ENCODE measurements at places on chromosomes 7 and 10. TPM values are rescaled to one million over a fixed set of nuclear protein-coding genes. Genes with fewer than 3 reads are reported as not detected.

DNA sequence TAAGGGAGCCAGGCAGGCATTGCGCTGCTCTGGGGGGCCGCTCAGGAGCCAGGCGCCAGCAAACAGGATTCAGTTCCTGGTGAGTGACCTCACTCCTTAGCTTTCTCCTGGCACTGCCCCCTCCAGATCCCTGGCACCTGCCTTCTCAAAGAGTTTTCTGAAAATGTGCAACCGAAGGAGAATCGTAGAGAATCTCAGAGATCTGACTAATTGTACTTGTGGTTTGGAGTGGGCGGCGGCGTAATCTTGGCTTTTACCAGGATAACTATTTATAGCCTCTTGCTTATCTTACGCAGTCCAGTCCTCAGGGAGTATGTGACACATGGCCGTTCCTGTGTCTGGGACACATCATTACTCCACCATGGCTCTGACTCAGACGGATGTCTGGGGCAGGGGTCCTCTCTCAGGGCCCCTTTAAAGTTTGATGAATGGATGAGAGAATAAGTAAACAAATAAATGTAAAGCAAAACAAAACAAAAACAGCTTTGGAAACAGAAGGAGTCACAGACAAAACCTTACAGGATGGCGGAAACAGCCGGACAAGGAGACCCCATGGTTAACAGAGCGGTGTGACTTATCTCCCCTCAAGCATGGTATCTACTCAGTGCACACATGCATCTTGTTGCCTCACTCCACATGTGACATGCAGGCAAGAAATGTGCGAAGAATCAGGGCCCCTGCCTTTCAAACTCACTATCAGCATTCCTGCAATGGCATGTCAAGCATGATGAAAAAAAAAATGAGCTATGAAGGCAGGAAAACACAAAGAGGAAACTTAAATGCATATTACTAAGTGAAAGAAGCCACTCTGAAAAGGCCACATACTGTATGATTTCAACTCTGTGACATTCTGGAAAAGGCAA is 99.7 kb downstream of the TNS3 start:
- DNase-seq, result no peak

MAT1A gene
- not detected for total RNA-seq

UNC5B gene
- 5.2 TPM for total RNA-seq

DNA sequence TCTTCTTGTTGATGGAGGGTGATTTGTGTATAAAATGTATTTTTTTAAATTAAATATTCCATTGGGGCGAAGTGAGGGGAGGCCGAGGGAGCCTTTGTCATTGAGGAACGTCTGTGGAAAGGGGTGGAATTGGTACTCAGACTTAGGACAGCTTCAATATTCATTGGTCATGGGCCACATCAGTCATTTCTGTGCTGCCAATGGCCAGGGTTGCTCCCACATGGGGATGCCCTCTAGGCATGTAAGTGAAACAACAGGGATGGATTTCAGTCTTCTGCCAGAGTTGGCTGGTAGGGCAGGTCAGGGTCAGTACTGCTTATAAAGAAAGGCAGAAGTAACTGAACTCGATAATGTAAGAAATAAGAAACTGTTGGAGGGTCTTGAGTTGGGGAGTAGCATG is 47.2 kb downstream of the NEURL1 start:
- DNase-seq, result no peak

DNA sequence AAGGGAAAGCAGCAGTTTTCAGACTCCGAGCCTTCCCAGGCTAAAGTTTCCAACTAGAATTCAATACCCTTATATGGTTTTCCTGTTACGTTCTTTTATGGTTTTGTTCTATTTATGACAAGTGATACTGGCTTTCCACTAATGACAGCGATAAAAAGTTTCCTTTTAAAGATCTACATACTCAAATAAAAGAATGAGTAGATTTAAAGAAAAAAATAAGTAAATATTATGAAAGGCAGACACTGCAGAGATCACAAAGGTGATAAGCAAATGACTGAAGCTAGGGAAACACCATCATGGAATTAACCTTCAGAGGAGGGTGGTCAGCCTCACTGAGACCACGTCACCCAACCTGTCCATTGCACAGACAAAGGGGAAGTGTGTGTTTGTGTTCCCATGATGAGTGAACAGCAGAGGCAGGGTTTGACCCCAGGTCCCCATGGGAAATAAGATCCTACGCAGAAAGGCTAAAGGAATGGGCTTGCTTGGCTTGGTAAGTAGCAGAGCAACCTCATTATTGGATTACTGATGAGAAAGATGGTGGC is 4.0 kb downstream of the VSIR start:
- no peak for DNase-seq

DNA sequence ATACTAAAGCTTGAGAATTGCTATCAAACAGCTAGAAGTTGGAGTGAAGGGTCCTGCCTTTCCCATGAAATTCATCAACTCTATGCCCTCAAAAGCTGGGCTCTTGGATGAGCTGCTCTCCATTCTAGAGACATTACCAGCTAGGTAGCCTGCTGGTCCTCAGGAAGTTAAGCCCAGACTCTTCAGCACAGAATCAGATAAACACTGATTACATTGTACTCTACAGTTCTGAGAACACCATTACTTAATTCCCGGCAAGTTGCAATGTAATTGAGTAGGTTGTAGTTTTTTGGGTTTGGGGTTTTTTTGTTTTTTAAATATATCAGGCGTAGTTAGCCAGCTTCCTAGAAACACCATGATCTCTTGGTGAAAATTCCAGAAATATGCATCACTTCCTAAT is 84.1 kb upstream of the PIK3CG start:
- no peak for DNase-seq

- peak; percentile 66 for DNase-seq
Measured at GRCh38 chr10:47340608-47341170, 7.5 kb upstream of the RBP3 start.

DNA sequence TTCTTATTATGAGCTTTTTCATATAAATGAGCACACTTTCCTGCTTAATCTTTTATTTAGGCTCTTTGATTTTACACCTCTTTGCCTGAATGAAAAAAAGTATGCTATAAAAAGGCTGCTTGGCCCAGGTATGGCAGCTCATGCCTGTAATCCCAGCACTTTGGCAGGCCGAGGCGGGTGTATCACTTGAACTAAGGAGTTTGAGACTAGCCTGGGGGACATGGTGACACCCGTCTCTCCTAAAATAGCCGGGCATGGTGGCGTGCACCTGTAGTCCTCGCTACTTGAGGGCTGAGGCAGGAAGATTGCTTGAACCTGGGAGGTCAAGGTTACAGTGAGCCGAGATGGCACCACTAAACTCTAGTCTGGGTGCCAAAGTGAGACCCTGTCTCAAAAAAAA is 72.9 kb downstream of the DOCK4 start:
- DNase-seq, result no peak

GRCh38 chr7:116922545-116922944 is 30.8 kb upstream of the ST7 start:
- no peak for DNase-seq

GHRHR gene
- total RNA-seq, result not detected

DNA sequence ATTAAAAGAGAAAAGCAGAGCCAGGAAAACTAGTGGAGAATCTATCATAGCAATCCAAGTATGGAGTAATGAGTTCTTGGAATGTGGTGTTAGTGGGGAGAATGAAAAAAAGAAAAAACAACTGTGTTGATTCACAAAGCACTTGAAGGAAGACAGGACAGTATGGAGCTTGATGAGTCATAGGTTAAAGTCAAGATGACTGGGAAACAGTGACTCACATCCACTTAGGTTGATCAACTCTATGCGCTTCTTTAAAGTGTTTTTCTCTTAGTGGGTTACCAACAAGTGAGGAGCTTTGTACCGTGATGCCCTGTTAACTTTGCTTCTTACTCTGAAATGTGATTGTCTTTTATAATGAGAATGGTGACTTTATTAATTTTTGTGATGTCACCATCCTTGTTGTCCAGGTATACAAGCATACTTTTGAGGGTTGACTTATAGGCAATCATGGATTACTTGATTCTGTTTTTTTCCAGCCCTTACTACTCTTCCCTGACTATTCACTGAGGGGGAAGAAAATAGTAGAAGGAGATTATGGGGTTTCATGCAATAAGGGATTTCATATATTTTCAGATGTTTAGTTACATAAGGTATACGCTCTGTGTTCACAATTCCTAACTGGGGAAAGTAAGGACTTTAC is 32.1 kb upstream of the MDFIC start:
- no peak for DNase-seq

- DNase-seq, result no peak
Measured at GRCh38 chr7:73815436-73815835, 15.4 kb upstream of the CLDN4 start.

DNA sequence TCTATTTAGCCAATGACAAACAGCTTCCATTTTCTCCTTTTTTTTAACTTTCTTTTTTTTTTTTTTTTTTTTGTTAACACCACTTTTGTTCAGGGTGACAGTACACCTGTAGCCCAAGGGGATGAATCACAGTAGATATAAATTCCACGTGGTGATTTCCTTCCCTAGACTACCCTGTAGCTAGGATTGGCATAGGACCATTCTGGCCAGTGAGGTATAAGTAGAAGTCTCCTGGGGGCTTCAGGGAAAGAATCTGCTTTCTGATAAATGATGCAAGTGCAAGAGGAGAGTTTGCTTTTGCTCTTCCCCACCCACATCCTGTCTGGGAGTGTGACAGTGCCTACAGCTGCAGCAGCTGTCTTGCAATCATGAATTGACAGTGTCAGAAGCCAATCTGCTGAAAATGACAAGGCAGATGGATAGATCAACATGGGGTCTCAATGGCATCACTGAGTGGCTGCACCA is 63.2 kb upstream of the TOMM7 start:
- DNase-seq, result no peak

EGFR gene
- total RNA-seq, result 88.5 TPM

CALHM3 gene
- total RNA-seq, result not detected

GRCh38 chr10:114095559-114096337 is 52.1 kb downstream of the ADRB1 start:
- DNase-seq, result no peak

GRCh38 chr10:102900006-102900405 is 18.1 kb upstream of the CNNM2 start:
- DNase-seq, result no peak

DNA sequence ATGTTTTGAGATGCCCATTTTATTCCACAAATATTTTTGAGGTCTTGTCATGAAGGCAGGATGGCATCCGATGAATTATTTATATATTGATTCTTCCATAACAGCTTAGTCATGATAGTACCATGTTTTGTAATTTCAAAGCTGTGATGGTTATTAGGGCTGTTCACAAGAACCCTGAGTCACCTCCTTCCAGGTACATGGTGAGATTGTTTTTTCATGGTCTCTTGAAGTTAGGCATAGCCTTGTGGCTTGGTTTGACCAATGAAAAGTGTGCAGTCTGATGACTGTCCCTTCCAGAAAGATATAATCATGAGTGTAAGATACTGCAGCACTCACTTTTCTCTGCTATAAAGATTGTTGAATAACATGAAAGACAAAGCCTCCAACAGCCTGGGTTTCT is 274.8 kb downstream of the FGFR2 start:
- no peak for DNase-seq

GRCh38 chr7:10632712-10633111 is 341.0 kb upstream of the PHF14 start:
- no peak for DNase-seq

- no peak for DNase-seq
Measured at GRCh38 chr7:145645135-145645515, 471.5 kb upstream of the CNTNAP2 start.

DNA sequence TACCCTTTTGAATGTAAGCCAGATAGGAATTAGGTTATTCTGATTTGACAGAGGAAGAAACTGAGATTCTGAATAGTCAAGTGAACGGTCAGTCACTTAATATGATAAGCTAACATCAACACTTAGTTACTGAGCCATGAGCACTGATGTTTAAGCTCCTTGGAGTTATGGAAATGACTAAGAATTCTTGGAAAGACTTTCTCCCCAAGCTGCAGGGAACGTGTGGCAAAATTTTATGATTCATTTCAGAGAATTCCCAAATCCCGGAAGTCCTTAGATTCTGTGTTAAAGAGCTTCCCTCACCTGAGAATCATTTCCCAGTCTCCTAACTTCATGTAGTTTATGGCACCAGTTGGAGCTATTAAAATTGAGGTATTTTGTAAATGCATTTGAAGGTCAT is 330.9 kb downstream of the XPNPEP1 start:
- DNase-seq, result no peak

CBLL1 gene
- 33.4 TPM for total RNA-seq

CCL26 gene
- 1.6 TPM for total RNA-seq

- DNase-seq, result no peak
Measured at GRCh38 chr7:112212571-112212970, 6.1 kb downstream of the ZNF277 start.

DNA sequence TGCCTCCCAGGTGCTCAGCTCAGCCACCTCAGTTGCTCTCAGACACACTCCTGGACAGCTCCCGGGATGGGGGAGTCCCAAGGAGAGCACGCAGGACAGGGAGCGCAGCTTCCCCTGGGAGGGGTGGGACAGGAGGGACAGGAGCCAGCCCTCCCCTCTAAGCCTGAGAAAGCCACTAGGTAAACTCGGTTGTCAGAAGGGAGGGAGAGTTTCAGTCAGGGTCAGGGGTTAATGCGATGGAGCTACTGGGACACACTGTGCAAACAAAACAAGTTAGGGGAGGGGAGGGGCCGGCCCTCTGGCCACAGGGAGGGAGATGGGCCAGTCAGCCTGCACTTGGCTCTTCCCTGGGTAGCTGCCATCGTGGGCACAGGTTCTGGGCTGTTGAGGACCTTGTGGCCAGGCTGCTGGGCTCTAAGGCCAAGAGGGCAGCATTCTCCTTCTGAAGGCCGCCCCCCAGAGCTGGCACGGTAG is 31.1 kb downstream of the KAZALD1 start:
- DNase-seq, result no peak

DNA sequence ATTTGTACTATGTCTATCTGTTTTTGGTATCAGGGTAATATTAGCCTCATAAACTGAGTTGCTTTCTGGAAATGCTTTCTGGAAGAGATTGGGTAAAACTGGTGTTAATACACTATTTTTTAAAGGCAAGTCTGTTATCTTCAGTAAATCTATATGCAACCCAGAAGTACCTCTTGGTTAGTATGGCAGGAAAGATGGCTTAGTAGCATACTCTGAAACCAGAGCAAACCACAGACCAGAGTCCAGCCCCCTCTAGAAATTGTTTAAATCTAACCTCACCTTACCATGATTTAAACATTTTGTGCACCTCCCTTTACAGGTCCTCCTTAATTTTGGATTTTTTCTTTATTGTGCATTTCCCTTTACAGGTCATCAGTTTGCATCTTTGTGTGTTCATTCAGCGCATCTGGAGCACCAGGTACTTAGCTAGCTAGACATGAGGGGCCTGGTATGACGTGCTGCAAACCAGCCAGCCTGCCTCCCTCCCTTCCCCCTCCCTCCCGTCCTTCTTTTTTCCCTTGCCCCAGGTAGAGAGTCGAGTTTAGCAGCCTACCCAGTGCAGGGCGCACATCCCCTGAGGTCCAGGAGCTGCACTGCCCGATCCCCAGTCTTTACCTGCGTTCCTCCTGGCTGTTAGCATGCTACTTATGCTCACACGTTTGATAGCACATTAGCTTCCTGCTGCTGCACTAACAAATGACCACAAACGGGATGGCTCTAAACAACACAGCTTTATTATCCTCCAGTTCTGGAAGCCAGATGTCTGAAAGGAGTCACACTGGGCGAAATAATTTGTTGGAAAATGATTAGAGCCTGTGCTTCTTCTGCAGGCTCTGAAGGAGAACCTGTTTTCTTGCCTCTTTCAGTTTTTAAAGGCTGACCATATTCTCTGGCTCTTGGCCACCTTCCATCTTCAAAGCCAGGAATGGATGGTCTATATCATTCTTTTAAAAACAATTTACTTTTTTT is 299.9 kb upstream of the HABP2 start:
- DNase-seq, result no peak

PTPN20 gene
- 0.24 TPM for total RNA-seq

- no peak for DNase-seq
Measured at GRCh38 chr10:16891375-16892313, 74.4 kb upstream of the RSU1 start.
